ENCODE measurements at places on chromosomes 2 and 18. TPM values are rescaled to one million over a fixed set of nuclear protein-coding genes. Genes with fewer than 3 reads are reported as not detected.

DNA sequence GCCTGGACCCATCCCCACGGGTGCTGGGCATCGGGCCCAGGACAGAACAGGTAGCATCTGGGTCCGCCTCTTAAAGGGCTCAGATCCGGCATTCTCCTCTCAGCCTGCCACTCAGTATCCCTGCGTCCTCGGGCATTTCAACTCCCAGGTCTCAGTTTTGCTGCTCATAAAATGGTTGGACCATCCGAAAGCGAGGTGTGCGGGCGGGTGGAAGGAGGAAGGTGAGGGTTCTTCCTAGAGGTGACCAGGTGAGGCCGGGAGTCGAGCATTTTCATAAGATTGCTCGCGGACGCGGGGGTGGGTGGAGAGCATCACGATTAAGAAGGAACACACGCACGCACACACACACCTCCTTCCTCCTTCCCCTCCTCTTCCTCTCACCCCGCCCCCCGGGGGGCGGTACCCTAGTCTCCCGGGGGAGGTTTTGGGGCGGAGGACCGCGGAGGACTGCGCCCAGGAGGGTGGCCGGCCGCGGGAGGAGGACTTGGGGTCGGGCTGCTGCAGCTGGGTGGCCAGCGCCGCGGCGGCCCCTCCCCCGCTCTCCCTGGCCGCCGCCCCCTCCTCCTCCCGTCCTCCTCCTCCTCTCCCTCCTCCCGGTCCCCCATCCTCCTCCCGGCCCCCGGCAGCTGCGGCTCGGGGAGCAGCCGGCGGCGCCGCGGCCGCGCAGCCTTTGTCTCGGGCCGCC, 97.9 kb upstream of the GPR45 start:
- no peak for DNase-seq

GRCh38 chr2:41955316-41956043, 92.3 kb upstream of the PKDCC start:
- DNase-seq, result no peak

DNA sequence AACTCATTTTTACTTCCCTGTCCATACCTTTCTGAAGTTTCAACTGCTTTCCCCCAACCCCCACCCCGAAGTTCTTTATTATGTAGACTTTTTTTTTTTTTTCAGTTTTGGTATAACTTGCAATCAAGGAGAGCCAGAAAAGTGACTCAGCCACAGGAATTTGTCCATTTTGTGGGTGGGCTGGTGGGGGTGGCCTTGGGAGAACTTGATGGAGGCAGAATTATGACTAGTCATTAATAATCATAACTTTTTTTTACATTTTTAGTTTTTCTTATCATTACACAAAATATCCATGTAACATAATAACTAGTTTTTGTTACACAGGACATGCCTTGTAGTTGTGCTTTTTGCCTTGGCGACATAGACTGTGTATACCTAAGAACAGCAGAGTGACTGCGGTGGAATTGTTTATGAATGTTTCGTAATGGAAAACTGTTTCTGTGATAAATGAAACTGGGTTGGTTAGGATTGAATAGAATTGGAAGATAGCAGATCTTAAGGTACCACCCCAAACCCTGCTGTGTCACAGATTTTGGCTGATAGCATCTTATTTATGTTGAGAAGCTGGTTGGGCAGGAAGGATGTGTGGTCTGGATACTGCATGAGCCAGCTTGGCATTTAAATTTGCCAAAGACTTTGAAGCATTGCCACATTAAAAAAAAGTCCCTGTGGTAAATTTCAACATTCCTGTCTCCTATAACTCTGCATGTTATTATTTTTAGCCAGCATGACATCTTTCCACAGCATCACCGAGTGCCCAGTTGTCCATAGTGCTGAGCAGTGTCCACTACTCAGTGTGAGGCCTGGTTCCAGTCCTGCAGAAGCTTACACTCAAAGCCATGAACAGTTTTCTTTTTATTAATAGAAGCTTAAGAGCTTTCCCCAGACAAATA, 30.7 kb downstream of the LYPD6B start:
- DNase-seq, result no peak

- DNase-seq, result no peak
Measured at GRCh38 chr2:100731535-100731981, 88.4 kb upstream of the NPAS2 start.

- no peak for DNase-seq
Measured at GRCh38 chr2:3450385-3451010, 68.8 kb downstream of the ADI1 start.

GRCh38 chr18:39604836-39605235, 2039.2 kb upstream of the CELF4 start:
- DNase-seq, result no peak

GRCh38 chr2:130981667-130982066, 111.6 kb downstream of the FAM168B start:
- DNase-seq, result no peak

GRCh38 chr2:190846746-190847145, 33.9 kb upstream of the GLS start:
- DNase-seq, result no peak

- DNase-seq, result no peak
Measured at GRCh38 chr2:34991508-34992274, 1363.9 kb upstream of the CRIM1 start.

- no peak for DNase-seq
Measured at GRCh38 chr2:173599821-173600359, 245.2 kb downstream of the CDCA7 start.

DNA sequence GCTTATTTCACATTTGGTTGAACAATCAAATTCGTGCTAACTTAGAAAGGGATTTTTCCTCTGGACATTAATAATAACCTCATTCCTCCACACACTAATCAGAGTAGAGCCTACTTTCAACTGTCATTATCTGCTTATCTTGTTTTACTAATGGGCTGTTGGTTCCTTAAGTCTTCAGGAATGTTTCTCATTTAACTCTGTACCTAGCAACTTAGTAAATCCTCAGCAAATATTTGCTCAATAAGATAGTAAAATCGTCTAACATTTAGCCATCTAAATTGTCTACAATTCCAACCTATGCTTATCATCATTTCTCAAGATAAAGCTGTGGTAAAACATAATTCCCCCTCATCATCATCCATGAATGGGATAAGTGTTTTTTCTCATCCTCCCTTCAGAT, 98.1 kb downstream of the CDH2 start:
- no peak for DNase-seq

GRCh38 chr2:174595116-174595809, 2.3 kb downstream of the WIPF1 start:
- no peak for DNase-seq

DNA sequence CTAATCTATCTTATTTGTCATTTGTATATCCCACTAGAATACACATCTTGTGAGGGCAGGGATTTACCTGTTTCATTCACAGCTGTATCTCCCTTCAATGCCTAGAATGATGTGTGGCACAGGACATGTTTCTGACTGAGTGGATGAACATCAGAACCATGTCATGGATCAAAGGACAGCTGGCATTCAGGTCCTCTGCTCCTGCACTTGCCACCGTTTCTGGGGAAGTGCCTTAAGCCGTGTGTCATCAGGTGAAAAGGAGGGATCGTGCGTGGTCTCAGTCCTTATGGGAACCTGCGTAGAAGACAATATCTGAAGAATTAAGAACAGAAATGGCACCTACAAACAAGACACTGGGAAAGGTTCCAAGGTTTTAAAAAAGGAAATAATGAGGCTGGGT, 206.1 kb upstream of the GATA6 start:
- no peak for DNase-seq

DNA sequence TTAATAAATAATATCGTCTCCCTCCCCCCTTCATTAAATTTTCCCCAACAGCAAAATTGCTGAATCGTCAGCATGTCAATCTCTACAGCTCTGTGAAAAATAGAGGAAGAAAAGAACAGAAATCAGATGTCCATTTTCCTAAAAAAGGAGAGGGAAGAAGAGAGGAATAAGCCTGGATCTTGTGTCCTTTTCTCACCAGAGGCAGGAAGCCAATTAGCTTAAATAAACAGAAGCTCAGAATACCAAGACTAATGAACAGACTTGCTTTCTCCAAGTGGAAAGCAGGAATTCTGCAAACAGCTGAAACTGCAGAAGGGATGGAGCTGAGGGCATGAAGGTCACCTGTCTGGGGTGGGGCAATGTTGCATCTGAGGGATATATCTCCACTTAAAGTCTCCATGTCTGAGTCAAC, 265.7 kb downstream of the CCDC85A start:
- no peak for DNase-seq

DNA sequence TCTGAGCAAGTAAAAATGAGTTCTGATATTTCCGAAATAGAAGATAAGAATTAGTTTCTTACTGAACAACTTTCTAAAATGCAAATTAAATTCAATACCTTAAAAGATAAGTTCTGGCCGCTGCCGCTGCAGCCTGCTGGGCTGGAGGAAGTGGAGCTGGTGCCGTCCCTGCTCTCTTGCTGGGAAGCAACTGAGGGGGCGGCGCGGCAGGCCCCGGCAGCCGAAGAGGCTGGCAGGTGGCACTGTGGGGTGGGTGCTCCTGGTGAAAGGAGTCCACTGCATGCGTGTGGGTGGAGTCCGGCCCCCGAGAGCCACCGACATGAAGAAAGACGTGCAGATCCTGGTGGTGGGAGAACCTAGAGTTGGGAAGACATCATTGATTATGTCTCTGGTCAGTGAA, 89.5 kb upstream of the ZNF519 start:
- DNase-seq, result no peak

DNA sequence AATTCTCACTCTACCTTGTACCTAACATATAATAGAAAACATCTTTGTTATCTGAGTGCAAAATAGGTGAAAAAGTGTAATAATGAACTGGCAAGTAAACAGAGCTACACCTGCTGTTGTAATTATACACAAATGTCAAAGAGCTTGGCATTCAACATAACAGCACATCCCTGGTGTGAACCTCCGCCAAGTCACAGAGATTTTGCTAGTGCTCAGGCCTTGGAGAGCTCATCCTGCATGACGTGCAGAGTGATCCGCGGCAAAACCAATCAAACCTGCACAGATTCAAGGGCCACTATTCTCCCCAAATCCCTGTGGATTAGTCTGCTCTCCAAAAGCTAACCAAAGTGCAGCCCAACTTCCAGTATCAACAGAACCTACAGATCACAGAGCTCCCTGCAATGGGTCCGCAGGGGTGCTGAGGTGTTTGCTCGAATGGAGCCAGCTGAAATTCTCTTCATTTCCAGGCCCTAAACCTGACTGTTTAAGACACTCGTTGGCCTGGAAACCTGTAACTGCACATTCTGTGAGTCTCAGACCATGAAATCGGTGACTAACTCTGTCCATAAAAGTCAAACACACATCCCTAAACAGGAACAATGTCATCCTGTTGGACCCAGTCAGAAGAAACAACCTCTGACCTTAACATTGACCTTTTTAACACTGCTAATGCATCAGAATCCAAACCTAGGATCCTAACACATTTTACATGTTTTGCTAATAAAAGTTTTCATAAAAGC, 111.8 kb downstream of the EPB41L3 start:
- no peak for DNase-seq

Gene TLX2
- not detected for total RNA-seq

Gene THUMPD2
- 16.4 TPM for total RNA-seq

Gene CRYBA2
- total RNA-seq, result not detected

Gene CTLA4
- not detected for total RNA-seq

Gene RAMP1
- total RNA-seq, result 16.1 TPM
